ENCODE measurements at places on chromosomes 13 and 19.
A peak's percentile ranks its signal among the peaks of the same experiment; 100 is the strongest.

DNA sequence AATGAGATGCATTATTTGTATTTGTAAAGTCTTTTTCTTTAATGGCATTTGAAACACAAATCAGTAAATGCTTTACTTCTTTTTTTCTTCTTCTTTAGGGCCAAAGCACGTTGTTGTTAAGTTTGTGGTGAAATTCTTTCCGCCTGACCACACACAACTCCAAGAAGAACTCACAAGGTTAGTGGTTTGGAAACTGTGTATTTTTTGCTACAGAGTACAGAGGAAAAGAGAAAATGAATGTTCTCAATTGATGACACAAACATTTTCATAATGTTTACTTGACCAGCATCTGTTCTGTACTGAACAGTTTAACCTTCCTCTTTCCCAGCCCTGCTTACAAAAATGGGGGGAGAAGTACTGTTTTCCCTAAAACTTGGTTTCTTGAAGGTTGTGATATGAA is 190.9 kb upstream of the RNF113B start:
- DNase-seq: peak; percentile 45

DNA sequence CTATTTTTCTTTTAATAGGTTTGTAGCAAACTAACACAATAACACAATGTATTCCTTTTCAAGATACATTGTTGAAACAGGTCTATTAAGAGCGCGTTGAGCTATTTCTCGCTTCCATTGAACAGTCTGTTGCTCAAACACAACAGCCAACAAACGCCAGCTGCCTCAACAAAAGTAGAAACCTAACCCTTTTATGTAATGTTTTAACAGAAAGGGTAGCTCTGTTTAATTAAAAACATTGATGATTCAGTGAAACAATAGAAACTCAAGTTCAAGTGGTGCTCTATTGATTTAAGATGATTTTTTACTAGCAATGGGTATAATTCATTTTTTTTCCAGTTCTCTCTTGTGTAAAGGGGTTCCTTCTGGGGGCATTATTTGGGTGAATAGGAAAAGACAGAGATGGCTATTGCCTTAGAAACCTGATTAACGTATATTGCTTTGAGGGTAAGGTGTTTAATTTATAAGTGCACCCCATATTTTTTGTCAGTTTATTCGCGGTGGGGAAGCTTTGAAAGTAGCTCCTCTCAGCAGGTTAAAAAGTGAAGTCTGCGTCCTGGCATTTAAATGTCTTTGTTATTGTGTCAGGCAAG is 14.9 kb downstream of the ZIC2 start:
- DNase-seq: no peak

DNA sequence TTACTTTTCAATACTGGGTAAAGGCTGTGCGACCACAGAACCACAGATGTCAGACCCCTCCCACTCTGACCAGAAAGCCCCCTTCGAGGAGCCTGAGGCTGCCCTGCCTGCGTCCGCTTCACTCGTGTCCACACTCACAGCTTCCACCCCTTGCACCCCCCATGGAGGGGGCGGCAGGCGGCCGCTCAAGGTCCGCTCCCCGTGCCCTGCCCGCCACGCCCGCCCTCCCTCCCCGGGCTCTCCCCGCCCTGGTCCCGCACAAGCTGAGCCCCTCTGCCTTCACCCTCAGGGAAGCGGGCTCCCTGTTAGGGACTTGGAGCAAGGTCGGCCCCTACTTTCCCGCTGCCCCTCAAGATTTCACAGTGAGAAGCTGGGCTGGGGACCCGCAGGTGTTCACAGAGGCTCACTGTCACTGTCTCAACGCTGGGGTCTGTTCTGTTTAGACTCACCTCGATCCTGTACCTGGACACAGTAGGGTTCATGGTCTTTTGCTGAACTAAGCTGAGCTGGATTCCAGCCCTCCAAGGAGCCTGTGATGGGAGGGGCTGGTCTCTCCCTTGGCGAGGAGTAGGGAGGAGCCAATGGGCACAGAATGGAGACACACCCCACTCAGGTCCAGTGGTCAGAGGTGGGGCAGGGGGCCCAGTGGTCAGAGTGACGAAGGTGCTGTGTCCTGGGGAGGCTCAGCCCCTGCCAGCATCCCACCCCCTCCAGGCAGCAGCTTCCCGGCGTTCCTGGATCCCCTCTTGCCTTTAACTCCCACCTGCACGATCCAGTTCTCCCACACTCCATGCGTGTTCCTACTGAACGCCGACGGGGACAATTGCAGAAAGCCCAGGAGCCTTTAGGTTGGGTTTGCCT is 69.5 kb downstream of the SPACA7 start:
- DNase-seq: no peak

- DNase-seq: no peak
Measured at GRCh38 chr19:17378271-17378670, 1.1 kb upstream of the PLVAP start.

- DNase-seq: peak; percentile 90
Measured at GRCh38 chr13:50375792-50376191, 360.5 kb downstream of the KCNRG start.

DNA sequence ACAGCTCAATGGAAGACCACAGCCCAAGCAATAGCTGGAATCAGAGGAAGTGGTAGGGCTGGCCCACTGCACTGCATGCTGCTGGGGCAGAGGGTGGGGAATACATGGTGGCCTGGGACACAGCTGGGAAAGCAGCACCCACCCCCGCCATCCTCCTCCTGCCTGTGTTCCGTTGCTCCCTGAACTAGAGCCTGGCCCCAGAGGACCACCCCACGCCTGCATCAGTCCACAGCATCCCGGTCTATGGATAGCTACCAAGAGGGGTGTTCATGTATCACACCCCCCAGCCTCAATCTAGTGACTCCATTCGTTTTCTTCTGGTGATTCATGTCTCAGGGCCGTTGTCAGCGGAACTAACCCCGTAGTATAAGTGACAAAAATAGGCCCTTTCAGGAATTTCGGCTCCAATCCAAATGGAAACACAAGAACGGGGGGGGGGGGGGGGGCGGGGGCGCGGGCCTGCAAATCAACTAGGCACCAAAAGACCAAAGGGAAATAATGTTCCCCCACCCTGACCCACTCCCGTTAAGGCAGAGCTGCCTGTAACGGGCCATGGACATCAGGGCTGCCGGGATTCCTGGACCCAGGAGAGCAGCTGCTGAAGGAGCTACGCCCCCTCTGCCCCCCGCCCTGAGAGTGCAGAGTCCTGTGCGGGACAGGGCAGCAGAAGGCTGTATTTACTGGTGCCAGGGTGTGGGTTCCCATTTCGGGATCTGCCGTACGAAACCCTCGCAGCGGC is 18.9 kb upstream of the EPHX3 start:
- peak; percentile 89 for DNase-seq

DNA sequence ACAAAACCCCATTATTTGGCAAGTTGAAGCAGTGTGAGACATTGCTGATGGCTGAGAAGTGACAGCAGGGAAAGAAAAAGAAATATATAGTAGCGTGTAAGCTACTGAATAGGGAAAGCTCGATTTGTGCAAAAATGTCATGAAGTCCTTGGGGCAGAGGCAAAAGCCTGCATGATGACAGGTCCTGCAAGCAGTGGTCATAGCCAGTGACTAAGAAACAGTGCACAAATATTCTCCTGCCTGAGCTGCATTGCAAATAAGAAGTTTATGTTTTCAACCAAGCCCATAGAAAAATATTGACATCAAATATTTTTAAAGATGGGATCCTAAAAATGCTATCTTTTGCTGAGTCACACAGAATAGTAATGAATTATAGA is 270.0 kb downstream of the SLITRK6 start:
- DNase-seq: peak; percentile 29

DNA sequence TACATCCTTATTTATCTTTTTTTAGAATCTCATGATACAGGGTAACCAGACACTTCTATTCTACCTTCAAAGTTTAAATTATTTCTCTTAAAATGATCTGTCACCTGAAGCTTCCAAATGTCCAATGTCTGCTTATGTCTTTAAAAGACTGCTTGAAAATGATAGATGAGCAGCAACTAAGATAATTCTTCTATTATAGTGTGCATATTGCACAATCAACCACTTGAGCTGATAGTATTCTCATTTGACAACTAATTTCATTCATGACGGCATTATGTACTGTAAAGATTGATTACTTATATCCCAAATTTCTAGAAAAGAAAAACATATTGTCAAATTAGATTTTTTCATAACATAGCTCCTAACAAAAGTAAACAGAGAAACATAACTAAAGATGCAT is 1478.2 kb upstream of the MIR17HG start:
- DNase-seq: no peak

- DNase-seq: peak; percentile 94
Measured at GRCh38 chr19:4575267-4576015, 16.0 kb upstream of the SEMA6B start.

DNA sequence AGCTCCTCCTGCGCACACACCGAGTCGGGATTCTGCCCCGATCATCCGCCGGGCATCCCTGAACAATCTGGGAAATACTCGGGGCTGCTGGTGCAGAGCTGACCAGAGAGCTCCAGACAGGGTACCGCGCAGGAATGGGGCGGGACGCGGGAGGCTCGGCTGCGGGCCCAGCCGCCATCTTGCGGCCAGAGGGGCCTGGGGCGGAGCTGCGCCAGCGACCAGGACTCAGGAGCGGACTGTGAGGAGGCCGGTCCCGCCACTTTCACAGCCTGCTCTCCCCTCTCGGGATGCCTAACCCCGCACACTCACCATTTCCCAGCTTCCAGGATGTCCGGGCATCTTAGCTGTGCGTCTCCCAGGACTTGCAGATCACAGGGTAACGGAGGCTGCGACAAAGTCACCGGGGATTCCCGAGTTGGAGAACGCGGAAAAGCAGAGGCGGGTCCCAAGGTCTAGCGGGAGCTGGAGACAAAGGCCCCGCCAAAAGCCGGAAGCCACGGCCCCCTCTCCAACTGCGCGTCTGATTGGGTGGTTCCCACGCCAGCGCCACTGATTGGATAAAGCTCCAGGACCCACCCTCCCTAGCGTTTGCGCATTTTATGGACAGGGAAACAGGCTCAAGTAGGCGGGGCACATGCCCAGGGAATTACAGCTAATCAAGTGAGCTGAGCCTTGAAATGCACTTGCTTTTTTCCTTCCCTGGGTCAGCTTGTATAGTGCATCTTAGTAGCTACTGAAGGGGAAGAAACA is 15.8 kb upstream of the ZNF43 start:
- DNase-seq: peak; percentile 95

DNA sequence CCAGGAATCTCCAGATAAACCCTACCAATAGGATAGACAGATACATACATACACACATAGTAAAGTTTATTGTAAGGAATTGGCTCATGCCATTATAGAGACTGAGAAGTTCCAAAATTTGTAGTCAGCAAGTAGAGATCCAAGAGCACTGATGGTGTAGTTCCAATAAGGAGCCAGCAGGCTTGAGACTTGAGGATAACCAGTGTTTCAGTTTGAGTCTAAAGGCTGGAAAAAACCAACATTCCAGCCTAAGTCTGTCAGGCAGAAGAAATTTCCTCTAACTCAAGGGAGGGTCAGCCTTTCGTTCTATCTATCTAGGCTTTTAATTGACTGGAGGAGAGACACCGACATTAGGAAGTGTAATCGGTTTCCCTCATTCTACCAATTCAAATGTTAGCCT is 110.2 kb upstream of the TSHZ3 start:
- DNase-seq: no peak

DNA sequence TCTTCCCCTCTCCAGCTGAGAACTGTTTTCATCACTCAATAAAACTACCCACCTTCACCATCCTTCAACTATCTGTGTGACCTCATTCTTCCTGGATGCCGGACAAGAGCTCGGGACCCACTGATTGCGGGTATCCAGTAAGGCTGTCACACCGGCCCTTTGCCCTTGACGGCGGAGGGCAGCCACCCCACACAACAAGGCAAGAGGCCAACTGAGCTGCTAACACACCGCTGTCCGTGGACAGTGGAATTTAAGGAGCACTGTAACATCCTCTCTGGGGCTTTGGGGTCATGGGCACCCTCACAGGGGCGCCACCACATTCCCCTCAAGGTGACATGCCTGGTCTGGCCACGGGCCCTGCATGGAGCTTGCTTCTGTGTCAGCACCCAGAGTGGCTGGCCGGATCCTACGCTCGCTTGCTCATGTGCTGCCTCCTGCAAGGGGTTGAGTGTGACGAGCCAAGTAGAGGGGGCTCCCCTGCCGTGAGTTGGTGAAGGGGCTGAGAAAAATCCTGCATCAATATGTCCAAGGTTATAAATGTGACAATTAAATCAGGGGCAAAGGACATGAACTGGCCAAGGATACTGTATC is 31.4 kb downstream of the LHFPL6 start:
- DNase-seq: no peak

DNA sequence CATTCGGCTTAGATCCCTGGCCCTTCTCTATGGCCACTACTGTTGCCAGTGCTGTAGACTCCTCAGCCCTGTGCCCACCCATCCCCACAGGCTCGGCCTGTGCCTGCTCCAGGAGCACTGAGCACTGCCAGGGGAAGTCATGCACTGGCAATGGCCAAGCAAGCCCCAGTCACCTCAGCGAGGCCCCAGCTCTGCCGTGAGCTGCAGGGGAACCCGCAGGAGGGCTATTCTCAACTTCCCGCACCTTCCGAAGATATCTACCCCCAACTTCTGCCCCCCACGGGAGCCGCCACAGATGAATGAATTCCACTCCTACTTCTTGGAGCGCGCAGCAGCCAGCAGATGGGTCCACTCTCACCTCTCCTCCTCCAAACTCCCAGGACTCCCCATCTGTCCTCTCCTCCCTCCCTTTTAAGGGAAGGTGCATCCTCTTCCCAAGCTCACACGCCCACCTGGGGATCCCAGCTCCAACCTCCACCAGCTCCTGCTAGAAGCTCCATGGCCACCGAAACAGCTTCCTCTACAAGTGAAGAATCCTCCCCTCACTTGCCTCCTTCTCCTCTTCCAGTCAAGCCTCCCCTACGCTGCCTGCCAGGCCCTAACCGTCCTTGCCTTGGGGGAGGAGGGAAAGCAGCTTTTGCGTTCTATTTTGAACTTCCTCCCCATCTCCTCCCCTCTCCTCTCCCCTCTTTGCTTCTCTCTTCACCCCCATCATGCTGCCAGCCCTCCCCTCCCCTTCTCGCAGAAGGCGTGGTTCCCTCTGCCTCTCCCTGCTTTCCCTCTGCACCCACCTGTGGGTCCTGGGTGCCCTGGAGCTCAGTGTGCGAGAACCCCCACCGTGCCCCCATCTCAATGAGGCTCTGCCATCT is 52.2 kb downstream of the PEPD start:
- no peak for DNase-seq

DNA sequence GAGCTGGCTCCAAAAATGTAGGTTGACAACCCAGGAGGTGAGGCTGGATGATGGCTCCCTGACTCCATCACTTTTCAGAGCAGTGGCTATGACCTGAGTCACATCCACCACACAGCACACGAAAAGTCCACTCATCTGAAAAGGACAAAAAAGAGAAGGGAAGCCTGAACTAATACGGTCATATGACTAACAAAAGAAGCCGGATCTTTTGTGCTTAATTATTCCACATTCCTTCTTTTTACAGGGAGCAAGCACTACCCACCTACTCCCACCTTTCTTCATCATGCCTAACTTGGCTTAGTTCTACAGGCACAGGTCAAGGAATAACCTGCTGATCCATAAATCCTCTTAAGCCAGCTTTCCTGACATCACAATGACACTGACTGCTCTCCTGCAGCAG is 601.3 kb upstream of the MIR17HG start:
- DNase-seq: no peak
